ENCODE measurements at places on chromosomes 11 and 22.

DNA sequence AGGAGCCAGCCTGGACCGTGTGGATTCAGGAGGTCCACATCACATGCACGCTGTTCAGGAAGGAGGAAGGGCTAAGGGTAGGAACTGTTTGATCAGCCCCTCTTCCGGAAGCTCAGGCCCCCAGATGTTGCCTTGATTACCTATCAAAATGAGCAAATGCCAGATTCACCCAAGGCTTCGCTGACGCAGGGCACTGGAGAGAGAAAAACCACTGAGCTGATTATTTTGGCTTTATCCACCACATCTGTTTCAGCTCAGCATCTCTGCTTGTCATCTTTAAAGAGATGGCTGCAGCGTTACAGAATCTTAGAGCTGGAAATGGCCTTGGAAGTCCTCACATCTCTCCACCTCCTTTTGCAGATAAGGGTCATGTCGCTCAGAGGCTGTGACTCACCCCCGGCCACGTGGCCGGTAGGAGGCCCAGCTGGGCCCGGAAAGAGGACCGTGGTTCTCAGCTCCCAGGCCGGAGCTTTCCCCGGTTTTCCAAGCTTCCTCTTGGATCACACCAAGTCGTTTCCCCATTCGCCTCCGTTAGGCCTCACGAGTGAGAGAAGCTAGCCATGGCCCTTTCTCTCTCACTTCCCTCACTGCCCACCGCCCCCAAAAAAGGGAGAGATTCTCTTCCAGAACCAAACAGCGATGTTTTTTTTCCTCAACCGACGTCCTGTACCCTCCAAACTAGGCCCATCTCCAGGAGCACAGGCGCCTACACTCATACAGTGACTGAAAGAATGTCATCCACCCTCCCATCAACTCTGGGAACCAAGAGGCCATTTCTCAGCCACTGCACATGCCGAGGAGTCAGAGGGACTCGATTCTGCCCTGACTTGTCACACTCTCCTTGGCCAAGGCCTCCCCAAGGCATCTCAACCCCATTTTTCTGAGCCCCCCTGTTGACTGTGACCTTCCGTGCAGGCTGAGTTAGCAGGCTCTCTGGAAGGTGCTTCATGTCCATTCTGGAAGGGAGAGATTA lies 37.6 kb downstream of the LIF start:
- DNase-seq, result no peak

DNA sequence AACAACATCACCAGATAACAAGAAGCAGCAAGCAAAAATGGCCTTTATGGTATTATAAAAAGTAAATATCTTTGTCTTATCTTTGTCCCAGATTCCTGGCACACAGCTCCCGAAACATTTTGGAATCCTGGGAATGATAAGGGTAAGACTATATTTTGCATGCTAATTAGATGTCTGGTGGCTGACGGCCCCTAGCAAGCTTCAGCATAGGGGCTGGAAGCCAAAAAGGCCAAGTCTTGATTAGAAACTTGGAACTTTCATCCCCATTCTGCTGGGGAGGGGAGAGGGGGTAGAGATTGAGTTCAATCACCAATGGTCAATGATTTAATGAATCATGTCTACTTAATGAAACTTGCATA lies 38.2 kb upstream of the EED start:
- DNase-seq, result no peak

DNA sequence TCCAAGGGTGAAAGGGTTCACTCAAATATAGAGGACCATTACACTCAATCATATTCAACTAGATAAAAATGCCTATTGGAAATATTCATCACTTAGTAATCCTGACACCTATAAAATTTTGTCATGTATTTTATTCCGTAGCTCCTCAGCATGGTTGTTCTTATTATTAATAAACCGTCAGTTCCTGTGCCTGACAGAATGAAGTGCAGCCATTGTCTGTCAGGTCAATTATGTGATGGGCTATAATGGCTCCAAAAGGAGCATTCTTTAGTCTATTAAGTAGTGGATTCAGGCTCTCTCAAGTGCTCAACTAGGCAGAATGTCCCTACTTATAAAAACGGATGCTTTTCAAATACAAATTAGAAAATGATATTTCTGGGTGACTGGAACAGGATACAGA lies 916.1 kb upstream of the ANO3 start:
- DNase-seq, result no peak

GRCh38 chr11:40291329-40291728 lies 1168.1 kb downstream of the LRRC4C start:
- no peak for DNase-seq

GRCh38 chr22:37907036-37907954 lies 1.2 kb downstream of the MICALL1 start:
- DNase-seq, result no peak

- DNase-seq, result no peak
Observed at GRCh38 chr11:21602699-21603098, 590.2 kb upstream of the ANO5 start.

DNA sequence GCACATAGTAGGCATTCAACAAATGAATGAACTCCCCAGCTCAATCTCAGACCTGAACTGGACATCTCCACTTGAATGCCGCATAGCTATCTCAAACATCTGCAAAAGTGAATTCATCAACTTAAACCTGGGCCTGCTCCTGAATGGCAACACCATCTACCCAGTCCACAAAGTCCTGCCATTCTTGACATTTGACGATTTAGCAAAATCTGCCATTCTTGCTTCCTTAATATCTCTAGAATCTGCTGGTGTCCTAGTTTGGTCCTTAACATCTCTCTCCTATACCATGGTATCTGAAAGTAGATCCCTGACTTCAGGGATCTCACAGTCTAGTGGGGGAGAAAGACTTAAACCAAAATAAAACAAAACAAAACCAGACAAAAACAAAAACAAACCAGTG lies 12.4 kb upstream of the HPX start:
- no peak for DNase-seq

DNA sequence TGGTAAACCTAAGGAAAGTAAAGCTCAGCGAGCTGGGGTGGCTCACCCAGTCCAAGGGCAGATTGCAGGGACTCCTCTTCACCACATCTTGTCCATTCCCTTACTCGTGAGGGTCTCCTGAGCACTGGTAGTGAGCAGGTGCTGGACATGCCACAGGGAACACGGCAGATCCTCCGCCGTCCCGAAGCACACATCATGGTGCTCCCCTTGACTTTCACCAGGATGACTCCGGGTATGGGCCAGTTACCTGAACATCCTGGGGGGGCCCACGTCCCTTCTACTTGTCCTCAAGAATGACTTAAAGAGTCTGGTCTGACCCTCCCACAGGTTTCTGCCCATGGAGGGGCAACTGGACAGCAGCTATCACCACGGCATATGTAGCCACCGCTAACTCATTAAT lies 8.0 kb upstream of the SF1 start:
- DNase-seq, result no peak

GRCh38 chr11:57155400-57155799 lies 26.4 kb upstream of the LRRC55 start:
- no peak for DNase-seq

DNA sequence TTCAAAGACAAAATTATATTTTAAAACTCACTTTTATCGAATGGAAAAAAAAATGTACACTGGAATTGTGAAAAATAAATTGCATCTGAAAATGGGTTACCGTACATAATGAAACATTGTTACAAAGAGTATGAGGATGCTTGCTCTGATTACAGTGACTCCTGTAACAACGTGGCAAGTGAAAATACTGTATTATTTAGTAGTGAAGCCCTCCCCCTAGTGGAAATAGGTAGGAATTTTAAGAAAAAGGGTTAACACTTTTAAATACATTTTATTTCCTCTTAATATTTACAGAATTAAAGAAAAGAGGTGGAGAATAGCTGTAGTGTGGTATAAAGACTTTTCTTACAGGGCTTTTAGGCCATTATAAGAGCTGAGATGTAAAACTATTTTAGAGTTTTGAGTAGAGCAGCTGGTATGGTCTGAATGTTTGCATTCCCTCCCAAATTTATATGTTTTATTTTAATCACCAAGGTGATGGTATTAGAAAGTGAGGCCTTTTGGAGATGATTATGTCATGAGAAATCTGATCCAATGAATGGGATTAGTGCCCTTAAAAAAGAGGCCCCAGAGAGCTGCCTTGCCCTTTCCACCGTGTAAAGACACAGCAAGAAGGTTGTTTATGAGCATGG lies 25.2 kb downstream of the FAM76B start:
- DNase-seq, result no peak

DNA sequence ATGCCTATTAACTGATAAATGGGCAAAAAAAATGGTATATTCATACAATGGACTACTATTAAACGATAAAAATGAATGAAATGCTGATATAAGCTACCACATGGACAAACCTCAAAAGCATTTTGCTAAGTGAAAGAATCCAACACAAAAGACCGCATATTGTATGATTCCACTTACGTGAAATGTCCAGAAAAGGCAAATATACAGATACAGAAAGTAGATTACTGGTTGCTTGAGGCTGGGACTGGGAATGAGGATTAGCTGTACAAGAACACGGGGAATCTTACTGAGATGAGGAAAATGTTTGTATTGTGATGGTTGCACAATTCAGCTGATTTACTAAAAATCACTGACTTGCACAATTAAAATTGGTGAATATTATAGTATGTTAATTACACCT lies 8.8 kb downstream of the SCUBE2 start:
- no peak for DNase-seq

DNA sequence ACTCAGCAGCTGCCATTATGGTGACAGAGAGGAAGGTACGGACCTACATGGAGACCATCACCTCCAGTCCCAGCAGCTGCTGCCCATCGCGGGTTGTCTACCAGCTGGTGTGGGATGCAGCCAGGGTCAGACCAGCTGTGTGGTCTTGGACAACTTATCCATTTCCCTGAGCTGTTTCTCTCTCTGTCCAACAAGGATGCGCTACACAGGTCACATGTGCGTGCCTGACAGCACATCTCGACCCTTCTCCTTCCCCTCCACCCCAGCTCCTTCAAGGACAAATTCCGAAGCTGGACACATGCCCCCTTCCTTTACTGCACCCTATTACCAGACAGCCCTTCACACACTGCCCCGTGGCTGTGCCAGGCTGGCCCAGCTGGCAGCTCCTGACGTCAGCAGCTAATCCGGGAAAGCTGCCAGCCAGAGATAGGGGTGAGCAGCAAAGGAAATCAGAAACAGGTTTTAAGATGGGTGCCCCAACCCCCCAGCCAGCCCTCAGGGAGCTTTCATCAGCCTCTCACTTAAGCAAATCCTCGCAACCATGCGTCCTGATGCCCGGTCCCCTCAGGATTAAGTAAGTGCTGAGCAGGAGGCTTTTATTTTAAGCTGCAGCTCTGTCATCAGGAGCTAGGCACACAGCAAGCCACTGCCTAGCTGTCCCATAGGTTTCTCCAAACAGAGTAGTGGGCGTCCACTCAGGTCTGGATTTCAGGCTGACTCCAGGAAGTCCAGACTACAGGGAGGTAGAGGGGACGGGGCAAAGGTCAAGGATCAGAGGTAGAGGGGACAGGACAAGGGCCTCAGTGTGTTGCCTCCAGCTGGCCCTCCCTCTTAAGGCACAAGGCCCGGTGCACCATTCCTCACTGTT lies 20.3 kb downstream of the TEF start:
- DNase-seq, result no peak

GRCh38 chr11:47483457-47483856 lies 34.5 kb upstream of the RAPSN start:
- DNase-seq, result no peak

- DNase-seq, result no peak
Observed at GRCh38 chr11:131808470-131808869, 438.1 kb downstream of the NTM start.

DNA sequence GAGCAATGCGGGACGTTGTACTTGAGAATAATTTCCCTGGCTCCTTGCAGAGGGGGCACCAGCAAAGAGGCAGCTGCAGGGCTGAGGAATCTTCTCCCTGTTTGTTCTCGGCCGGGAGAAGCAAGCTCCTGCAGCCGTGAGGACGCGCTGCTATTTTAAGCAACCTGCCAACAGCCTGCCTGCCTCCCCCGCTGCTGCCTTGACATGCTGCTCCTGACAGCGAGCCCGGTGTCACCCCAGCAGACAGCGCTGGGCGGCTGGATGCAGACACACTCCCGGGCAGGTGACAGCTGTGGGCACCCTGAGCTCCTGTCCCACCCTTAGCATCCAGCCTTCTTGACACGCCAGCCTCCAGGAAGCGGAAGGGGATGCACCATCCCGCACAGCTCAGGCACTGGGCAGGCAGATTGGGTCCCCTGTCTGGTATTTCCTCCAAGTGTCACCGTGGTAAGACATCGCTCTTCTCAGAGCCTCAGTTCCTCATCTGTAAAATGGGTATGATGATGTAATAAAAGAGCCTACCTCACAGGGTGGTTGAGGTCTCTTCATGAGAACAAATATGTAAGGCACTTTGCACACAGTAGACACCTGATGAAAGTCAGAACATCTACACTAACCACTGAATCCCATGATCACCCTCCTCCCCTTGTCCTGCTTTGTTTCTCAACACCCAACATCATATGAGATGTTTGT lies 530.6 kb downstream of the MN1 start:
- DNase-seq, result no peak

DNA sequence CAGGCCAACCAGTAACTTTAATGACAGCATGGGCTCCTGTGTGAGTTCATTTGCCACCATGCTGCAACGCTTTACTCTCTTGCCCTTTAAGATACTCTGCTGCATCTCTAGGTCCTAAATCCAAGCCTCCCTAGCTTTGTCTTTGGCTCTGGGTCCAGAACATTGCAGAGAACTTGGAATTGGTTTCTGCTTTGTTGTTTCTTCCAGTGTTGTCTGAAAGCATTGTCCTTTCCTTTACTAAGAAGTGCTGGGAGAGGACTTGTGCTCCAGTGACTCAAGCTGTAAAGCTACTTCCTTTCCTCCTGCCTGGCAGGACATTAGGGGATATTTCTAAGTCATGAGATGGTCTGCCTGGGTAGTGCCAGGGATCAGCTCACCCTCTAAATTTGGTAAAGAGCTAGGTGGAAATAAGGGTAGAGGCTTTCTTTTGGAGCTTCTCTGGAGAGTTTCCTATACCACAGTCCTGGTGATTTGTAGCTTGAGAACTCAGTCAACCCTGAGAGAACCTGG lies 202.5 kb upstream of the CADM1 start:
- DNase-seq, result no peak

GRCh38 chr11:84256618-84257017 lies 970.5 kb upstream of the CCDC90B start:
- no peak for DNase-seq

DNA sequence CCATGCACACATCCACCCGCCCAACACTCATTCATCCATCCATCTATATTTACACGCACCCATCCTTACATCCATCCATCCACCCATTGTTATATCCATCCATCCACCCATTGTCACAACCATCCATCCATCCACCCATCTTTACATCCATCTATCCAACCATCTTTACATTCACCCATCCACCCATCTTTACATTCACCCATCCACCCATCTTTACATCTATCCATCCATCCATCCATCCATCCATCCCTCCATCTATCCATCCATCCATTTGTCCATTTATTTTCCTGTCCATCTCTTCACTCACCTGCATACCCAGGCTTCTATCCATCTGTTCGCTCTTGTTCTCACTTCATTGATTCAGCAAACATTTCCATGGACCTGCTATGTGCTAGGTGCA lies 49.8 kb downstream of the SGSM1 start:
- DNase-seq, result no peak

DNA sequence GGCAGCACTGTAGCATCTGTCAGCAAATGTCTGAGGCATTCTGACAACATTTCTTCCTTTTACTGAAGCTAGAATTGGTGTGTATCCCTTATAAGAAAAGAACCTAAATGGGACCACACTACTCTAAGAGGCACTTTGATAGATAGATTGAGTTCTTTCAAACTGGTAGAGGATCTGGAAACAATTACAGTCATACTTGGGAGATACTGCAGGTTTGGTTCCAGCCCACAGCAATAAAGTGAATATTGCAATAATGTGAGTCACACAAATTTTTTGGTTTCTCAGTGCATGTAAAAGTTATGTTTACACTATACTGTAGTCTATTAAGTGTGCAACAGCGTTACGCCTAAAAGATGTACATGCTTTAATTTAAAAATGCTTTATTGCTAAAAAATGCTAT lies 96.9 kb downstream of the SBF2 start:
- DNase-seq, result no peak
